Neural crest cell (in vitro differentiated cells): ENCODE measurements at places on chromosomes 2 and 18.

DNA sequence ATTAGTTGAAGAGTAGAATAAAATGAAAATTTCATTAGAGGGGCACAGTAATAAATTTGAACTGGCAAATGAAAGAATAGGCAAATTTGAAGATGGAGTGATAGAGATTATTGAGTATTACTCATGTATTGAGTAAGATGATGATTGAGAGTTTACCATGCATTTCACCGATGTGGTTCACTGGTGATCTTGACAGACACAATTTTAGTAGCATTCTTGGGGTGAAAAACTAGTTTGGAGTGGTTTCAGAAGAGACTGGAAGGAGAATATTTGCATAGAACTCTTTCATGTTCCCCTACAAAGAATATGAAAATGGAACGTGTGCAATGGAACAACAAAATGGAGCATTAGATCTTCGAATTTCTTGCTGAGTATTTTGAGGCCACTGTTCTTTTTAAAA, 121.4 kb downstream of the ASXL3 start:
- DNase-seq: no peak

- no peak for DNase-seq
These were observed 44.0 kb downstream of the MRPL35 start for GRCh38 chr2:86243272-86243671.

DNA sequence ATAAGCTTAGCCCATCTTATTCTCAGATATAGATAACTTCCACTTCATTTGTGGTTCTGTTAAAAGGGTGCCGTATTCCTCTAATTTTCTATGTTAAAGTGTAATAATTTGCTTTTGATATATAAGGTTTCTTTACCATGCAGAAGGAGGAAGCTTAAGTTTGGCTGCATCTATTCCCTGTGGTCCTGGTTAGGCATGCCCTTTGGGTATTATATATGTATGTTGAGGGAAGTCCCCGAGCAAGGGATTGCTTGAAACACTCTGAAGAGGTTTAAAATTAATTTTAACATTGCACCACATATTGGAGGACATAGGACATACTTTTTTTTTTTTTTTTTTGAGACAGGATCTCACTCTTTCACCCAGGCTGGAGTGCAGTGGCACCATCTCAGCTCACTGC, 16.9 kb upstream of the MYO1B start:
- no peak for DNase-seq

DNA sequence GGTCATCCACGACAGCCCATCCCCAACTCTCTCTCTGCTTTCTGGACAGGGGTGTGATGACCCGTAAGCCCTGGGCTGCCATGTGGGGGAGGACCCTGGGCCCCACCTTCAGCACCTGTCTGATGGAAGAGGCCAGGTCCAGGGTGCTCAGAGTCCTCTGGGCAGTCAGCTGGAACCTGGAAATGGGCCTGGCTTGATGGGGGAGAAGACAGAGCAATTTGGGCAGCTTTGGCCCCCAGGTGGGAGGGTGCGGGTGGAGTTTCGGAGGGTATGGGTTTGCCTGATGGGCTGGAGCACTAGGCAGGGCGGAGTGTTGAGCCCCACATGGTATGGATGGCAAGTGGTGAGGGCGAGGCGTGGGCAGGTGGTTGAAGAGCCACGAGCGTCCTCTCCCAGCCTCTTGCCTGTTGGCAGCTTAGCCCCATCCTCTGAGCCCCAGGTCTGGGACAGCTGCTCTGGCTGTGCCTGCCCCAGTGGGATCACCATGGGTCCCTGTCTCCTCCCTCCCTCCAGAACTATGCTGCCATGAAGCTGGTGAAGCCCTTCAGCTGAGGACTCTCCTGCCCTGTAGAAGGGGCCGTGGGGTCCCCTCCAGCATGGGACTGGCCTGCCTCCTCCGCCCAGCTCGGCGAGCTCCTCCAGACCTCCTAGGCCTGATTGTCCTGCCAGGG, 232.7 kb downstream of the DYSF start:
- DNase-seq: no peak

DNA sequence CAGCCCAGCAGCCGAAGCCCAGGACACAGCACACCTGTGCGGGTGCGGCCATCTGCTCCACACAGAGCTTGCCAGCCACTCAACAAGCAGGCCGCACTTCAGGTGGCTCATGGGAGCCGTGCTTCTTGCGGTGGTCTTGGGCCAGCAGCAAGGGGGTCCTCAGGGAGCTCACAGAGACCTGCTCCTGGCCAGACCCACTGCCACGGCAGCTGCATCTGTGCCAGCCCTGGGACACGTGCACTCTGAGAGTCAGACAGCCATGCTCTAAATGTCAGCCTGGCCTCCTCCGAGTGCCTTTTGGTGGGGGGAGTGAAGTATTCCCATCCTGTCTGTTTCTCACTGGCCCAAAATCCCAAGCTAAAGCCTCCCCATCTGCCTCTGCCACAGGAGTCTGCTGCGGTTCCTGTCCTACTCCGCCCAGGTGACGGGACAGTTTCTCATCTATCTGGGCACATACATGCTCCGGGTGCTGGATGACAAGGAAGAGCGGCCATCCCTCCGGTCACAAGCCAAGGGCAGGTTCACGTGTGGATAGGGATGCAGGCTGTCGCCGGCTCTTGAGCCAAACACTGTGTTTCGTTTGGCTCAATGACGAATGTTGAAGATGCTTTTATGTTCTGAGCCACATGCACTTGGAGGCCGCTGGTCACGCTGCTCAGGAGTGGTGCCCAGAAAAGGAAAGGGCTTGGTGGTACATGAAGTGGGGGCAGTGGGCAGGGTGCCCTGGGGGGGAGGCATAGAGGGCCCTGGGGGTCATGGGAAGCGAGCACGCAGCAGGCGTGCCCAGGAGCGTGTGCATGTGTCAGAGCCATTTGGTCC, 22.8 kb downstream of the CIDEA start:
- no peak for DNase-seq

- no peak for DNase-seq
These were observed 20.3 kb downstream of the KYNU start for GRCh38 chr2:142897807-142898206.

GRCh38 chr18:8849696-8850095, 144.3 kb downstream of the MTCL1 start:
- DNase-seq: no peak

- DNase-seq: no peak
These were observed 1640.1 kb upstream of the CELF4 start for GRCh38 chr18:39205565-39206195.
